ENCODE measurements at places on chromosomes 1 and 21.
A peak's percentile ranks its signal among the peaks of the same experiment; 100 is the strongest.

GRCh38 chr1:50983219-50983802 is 13.3 kb downstream of the CDKN2C start:
- no peaks in the 10 kb centered on the region for H3K4me1 ChIP-seq
- no peak for DNase-seq
- no peaks in the 10 kb centered on the region for H3K27me3 ChIP-seq
- H3K36me3 ChIP-seq, result no peaks in the 10 kb centered on the region
- H3K4me3 ChIP-seq, result no peak overlapping the region

DNA sequence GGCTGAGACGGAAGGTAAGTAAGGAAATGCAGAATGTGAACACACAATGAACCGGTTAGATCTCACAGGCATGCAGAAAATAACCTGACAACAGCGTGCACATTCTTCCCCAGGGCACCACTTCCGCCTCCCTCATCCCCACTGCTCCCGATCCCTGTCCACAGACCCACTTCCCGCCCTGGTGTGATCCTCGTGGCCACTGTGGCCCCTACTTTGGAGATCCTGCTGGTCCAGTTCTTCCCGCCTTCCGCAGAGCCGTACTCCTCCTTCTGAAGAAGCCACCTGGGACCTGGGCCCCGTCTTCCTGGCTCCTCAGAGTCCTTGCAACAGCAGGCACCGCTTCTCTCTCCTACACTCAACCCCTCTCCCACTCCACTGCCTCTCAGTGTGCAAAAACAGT is 1.4 kb upstream of the GSTM4 start:
- H3K27ac ChIP-seq, result peak overlapping the region; percentile 93
- H3K4me3 ChIP-seq, result no peak overlapping the region
- peak; percentile 35 for DNase-seq
- H3K27me3 ChIP-seq, result no peaks in the 10 kb centered on the region
- peaks cover 35% of the 10 kb centered on the region for H3K4me1 ChIP-seq

DNA sequence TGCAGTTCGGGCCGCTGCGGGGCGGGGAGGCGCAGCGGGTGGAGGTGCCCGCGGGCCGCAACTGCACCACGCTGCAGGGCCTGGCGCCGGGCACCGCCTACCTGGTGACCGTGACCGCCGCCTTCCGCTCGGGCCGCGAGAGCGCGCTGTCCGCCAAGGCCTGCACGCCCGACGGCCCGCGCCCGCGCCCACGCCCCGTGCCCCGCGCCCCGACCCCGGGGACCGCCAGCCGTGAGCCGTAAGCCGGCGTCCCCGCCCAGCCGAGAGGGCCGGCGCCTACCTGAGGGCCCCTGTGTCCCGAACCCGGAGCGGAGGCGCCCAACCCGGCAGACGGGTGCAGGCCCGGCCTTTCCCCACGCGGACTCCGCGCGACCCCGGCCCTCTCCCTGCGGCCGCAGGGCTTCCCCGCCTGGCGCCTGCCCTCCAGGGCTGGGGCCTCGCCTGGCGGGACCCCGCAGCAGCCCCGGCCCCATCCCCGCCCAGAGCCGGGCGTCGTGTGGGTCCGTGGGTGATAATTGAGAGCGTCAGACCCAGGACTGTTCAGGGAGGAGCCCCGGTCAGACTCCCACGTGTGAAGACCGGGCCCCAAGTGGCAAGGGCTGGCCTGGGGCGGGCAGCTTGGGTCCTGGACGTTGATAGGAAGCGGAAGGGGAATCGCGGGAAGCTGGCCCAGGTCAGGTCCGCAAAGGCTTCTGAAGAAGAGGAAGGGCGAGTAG is 4.2 kb downstream of the VWA1 start:
- H3K27ac ChIP-seq, result no peak overlapping the region
- no peaks in the 10 kb centered on the region for H3K4me1 ChIP-seq
- H3K36me3 ChIP-seq, result peaks cover 14% of the 10 kb centered on the region
- H3K4me3 ChIP-seq, result no peak overlapping the region

GRCh38 chr1:56570924-56571372 is 8.4 kb downstream of the PLPP3 start:
- no peak for DNase-seq
- no peak overlapping the region for H3K27ac ChIP-seq
- no peaks in the 10 kb centered on the region for H3K36me3 ChIP-seq
- H3K27me3 ChIP-seq, result no peaks in the 10 kb centered on the region
- no peak overlapping the region for H3K4me3 ChIP-seq
- peaks cover 83% of the 10 kb centered on the region for H3K4me1 ChIP-seq

DNA sequence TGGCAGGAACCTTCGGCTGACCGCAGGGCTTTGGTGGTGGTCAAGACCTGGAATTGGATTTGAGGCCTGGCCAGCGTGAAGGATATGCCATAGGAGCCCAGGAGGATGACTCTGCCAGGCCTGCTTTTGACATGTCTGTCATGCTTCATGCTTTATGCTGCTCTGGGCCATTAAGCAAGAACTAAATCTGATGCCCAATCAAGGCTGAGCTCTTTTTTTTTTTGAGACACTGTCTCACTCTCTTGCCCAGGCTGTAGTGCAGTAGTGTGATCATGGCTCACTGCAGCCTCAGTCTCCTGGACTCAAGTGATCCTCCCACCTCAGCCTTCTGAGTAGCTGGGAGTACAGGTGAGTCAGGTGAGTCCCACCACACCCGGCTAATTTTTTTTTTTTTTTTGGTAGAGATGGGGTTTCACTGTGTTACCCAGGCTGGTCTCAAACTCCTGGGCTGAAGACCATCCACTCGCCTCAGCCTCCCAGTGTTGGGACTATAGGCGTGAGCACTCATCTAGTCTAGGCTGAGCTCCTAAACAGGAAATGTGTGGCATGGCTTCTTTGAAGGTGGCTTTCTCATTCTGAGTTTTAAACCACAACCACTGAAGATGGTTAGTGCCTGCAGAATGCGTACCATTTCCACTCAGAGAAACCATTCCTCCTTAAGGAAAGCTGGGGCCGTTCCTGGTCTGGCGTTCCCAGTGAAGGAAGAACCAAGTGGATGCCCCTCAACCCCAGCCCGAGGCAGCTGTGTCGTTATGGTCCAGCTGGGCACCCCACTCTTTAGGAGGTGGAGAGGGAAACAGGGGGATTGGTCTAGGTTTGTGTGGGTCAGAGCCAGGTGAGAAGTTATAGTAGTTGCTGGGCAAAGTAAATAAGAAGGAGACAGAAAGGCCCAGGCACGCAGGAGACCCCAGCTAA is 34.2 kb upstream of the ATP5PO start:
- peak overlapping the region; percentile 72 for H3K27ac ChIP-seq
- H3K27me3 ChIP-seq, result no peaks in the 10 kb centered on the region
- H3K4me1 ChIP-seq, result no peaks in the 10 kb centered on the region
- H3K36me3 ChIP-seq, result no peaks in the 10 kb centered on the region

- no peaks in the 10 kb centered on the region for H3K36me3 ChIP-seq
- DNase-seq, result no peak
- no peak overlapping the region for H3K4me3 ChIP-seq
- peak overlapping the region; percentile 97 for H3K27ac ChIP-seq
- H3K4me1 ChIP-seq, result peaks cover 100% of the 10 kb centered on the region
- no peaks in the 10 kb centered on the region for H3K27me3 ChIP-seq
These were observed 12.3 kb downstream of the AHDC1 start for GRCh38 chr1:27591622-27592021.

- H3K4me3 ChIP-seq, result peak overlapping the region; percentile 79
- no peaks in the 10 kb centered on the region for H3K27me3 ChIP-seq
- H3K36me3 ChIP-seq, result no peaks in the 10 kb centered on the region
- H3K27ac ChIP-seq, result peak overlapping the region; percentile 87
- peaks cover 23% of the 10 kb centered on the region for H3K4me1 ChIP-seq
- DNase-seq, result peak; percentile 100
These were observed 1.3 kb upstream of the DNAJC16 start for GRCh38 chr1:15525050-15526020.

DNA sequence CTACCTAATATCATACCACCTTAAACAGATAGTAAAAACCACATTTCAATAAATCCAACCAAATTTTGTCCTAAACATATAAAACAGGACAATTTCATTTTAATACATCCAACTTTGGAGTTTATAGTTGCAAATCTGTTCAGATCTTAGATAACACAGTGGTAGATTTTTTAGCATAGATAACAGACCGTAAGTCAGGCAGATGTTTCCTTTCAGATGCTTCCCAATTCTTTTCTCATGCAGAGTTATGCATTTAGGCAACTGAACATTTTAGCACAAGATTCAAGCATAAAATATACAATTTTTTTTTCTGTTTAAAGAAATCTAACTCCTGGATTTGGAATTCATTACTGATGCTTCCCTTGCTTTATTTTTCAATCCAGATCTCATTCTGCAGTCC is 156.5 kb upstream of the ZNHIT6 start:
- no peaks in the 10 kb centered on the region for H3K36me3 ChIP-seq
- no peak overlapping the region for H3K4me3 ChIP-seq
- no peak overlapping the region for H3K27ac ChIP-seq
- no peak for DNase-seq
- no peaks in the 10 kb centered on the region for H3K4me1 ChIP-seq

DNA sequence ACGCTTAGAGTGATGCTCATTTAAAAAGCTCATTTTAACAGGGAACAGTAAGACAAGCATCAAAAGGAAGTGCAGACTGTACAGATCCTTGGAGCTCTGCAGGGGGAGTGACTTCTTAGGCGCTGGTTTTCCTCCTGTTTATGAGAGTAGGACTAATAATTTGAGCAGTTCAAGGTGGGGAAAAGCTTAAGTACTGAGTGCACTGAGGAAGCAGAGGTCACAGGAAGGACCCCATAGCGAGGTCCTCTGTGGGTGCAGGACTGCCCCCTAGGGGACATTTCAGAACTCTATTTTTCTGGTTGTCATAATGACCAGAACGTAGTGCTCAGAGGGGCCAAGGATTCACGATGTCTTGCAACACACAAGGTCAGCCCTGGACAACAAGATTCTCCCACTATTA is 112.1 kb downstream of the HLCS start:
- no peak overlapping the region for H3K27ac ChIP-seq
- no peaks in the 10 kb centered on the region for H3K36me3 ChIP-seq
- H3K4me3 ChIP-seq, result no peak overlapping the region

DNA sequence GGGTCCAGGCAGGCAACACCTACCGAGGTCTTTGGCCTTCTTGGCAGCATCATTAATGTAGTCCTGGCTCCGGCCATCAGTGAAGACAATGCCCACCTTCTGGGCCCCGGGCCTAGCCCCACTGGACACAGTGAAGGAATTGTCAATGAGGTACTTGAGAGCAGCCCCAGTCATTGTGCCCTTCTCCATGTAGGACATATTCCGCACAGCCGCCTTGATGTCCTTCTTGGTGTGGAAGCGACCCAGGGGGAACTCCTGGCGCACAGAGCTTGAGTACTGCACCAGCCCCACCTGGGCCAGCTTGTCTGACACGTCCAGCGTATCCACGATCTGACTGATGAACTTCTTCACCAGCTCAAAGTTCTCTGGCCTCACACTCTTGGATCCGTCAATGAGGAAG is 7.5 kb downstream of the MATN1 start:
- H3K27me3 ChIP-seq, result no peaks in the 10 kb centered on the region
- peaks cover 3% of the 10 kb centered on the region for H3K4me1 ChIP-seq
- no peak overlapping the region for H3K27ac ChIP-seq

GRCh38 chr1:152182944-152183361 is 23.9 kb upstream of the RPTN start:
- H3K27ac ChIP-seq, result no peak overlapping the region
- H3K4me1 ChIP-seq, result peaks cover 20% of the 10 kb centered on the region
- H3K4me3 ChIP-seq, result no peak overlapping the region
- no peak for DNase-seq
- no peaks in the 10 kb centered on the region for H3K36me3 ChIP-seq

All from tibial artery (tissue), 4 donors.